ENCODE measurements at places on chromosomes 6 and 20. TPM values are rescaled to one million over a fixed set of nuclear protein-coding genes. Genes with fewer than 3 reads are reported as not detected.

Gene BNIP5
- not detected for total RNA-seq

- DNase-seq: peak; percentile 87
These were observed 844 bp downstream of the WFDC2 start for GRCh38 chr20:45470262-45470931.

DNA sequence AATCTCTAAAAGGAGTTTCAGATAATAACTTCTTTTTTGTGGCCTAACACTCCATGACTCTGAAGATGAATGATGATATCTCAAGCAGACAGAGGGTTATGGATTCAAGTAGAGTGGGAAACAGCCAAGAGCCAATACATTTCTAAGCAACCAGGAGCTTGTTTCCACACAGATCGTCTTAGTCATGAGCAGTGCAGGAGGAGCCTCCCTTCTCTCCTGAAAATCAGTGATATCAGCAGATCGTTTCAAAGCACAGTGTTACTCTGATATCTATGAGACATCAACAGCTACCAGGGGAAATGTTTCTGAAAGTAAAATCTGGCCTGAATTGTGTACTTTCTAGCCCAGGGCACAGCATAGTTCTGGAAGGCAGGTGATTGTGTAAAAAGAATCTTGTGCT, 11.5 kb downstream of the ADGRG6 start:
- DNase-seq: no peak

Gene BMP7
- total RNA-seq: 9.2 TPM

Gene TMC2
- not detected for total RNA-seq
